Renal pelvis (tissue), 12 donors: ENCODE measurements at places on chromosomes 5 and 9.

- no peak for DNase-seq
Measured at GRCh38 chr5:41683181-41683580, 172.8 kb upstream of the PLCXD3 start.

DNA sequence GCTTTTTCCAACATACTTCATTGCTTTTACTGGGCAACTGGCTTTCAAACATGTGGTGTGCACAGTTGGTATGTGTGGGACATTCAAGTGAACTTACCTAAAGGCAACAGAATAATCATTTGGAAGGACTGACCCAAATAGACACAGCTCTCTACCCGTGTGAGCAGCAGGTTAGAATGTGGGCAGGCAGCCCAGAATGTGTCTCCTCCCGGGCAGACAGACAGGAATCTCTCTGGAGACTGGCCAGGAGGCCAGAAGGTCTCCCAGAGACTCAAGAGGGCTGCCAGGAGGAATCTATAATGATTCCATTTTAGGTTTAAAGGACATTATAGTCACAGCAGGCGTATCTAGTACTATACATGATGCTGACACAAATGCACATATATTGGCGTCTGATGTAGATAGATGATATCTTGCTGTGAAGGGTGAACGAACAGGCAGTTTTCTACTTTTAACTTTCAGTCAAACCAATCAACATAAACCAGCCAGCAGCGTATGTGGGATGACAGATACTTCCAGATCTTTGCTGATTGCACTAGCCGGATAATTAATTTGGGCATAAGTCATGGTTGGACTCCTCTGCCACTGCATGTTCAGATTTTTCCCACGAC lies 297.4 kb upstream of the ZNF608 start:
- DNase-seq, result no peak

DNA sequence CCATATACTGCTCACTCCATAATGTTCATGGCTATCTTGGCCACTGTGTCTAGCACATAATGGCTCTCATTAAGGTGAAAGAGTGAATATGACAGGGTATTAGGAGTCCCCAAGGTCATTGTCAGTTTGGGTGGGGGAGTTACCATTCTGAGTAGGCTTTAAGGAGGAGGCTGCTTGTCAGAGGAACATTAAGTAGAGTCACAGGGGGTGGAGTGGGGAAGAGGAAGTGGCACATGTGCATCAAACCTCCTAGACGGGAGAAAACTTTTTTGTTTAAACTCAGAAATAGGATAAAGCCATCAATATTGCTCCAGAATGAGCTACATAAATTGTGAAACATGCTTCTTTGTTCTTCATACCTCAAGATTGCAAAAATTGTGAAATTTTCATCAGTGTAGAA lies 45.5 kb downstream of the DAB2IP start:
- no peak for DNase-seq

- no peak for DNase-seq
Measured at GRCh38 chr5:3191585-3191984, 404.0 kb upstream of the IRX1 start.

DNA sequence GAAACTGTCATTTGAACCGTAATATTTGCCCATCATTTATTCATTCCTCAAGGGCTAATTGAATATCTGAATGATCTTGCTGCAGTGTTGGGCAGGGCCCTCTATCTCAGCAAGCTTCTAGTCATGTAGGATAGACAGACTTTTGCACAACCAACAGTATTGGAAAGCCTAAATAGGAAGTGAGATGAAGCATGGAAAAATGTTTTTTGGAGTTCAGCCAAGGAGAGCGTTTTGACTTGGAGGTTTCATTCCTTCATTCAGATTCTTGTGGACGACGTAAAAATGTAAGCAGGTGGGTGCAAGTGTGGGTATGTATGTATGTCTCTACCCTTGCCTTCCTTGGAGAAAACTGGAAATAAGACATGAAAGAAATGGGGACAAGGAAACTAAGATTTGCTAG lies 15.5 kb downstream of the DAPK1 start:
- no peak for DNase-seq

DNA sequence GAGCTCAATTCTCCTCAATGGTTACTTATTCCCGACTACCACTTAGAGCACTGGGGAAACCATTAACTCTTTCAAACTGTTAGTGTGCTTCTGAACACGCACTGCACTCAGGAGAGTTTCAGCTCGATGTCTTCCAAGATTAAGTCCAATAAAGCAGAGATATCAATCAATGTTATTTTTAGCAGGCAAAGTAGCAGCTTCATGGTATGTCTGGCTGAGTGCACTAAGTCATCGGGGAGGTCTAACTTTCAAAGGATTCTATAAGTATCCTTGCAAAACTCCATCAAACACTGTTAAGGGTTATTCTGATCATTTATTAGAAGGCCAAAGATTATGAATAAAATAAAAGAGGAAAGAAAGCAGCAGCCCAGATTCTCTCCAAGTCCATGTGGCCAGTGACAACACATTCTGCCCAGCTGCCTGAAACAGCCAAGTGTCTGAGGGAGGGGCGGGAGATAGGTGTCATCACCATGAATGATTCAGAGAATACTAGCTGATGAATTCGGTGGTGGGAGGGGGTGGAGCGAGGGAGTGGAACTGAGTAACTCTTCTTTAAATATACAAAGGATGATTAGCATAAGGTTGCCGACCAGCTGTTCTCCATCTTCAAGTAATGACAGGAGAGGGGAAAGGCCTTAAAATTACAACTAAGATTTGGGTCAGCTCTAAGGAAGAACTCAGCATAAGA lies 21.3 kb downstream of the NREP start:
- DNase-seq, result no peak

- DNase-seq, result no peak
Measured at GRCh38 chr9:76969716-76970115, 49.7 kb upstream of the FOXB2 start.

DNA sequence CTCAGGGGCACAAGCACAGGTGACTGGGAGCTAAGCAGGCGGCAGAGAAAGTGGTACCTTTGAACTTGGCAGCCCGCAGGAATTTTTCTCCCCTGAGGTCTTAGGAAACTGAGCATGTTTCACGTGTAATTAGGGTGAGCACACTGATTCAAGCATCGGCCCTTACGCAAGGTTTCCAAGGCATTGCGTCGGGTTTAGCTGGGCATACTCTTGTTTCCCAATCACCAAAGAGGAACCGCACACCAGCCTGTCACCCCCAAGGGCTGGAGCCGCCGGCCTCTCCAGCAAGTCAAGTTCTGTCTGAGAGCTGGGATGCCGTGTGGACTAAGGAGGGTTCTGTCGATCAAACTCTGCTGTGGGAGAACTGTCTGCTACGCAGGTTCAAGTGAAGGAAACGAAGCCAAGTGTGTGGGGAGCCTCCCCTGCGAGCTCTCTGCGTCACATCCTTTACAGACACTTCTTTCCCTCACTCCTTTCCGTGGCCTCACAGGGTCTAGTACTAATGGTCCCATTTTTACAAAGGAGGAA lies 53.0 kb downstream of the ERGIC1 start:
- no peak for DNase-seq
